Fibroblast of upper back skin (primary cell): ENCODE measurements at places on chromosomes 13 and 19.

- peak; percentile 93 for DNase-seq
Observed at GRCh38 chr13:93727211-93728141, 500.9 kb downstream of the GPC6 start.

DNA sequence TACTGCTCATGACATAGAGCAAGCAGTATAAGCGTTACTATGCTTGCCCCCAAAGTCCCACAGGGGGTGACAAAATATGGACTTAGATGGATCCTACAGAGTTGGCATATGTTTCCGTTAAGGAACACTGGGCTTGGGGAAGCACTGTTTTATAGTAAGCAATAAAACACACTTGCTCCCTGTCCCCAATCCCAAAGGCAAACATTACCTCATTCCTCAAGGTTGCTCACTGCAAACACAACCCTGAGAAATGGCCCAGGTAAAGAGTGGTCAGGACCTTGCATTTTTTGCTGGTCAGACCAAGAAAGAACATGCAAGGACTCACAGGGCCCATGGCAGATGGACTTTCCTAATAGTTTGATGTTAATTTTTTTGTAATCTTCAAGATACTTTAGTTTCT, 32.3 kb downstream of the UGGT2 start:
- DNase-seq = no peak

GRCh38 chr19:44744871-44745332, 3.6 kb upstream of the BCL3 start:
- no peak for DNase-seq

GRCh38 chr19:7337380-7338194, 11.2 kb upstream of the ARHGEF18 start:
- DNase-seq = no peak

DNA sequence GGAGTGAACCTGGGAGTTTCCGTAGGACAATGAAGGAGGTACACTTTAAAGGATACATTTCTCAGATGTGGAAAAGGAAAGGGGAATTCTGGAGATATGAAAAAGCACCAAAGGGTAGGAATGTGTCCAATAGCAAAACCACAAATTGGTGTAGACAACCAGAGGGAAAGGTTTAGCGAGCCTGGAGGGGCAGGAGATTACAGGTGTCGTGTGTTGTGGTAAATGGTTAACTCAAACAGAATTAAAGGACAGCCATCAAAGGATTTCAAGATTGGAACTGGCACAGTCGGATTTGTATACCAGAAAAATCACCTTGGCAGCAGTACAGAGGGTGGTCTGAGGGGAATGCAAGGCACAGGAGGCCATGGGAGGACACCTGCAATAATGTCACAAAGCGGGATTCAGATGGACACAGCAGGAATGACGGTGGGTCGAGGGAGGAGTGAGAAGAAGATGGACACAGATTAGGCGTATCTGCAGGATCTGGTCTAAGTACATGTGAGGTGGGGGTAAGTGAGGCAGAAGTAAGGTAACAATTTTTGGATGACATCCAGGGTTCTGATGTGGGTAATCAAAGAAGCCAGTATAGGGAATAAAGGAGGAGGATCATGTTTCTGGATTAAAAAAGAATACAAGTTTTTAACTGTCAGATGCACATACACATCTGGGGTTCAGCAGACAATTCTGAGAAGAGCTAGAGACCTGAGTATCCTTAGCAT, 361.6 kb downstream of the KLF12 start:
- DNase-seq = no peak

DNA sequence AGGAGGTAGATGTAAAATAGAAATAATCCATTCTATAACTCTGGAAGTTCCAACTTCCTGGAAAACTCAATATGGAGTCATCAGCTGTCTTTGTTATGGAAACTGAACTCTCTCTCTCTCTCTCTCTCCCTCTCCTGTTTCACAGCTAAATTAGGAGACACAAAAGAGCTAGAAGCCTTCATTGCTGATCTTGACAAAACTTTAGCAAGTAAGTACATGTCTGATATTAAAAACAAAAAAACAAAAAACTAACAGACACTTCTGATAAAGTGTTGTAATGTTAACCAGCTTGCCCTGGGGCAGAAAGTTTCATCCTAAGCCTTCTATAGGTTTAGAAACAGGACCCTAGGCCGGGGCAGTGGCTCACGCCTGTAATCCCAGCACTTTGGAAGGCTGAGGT, 11.3 kb downstream of the RGCC start:
- no peak for DNase-seq

- DNase-seq = no peak
Observed at GRCh38 chr19:57773488-57773887, 4.0 kb downstream of the ZNF586 start.

DNA sequence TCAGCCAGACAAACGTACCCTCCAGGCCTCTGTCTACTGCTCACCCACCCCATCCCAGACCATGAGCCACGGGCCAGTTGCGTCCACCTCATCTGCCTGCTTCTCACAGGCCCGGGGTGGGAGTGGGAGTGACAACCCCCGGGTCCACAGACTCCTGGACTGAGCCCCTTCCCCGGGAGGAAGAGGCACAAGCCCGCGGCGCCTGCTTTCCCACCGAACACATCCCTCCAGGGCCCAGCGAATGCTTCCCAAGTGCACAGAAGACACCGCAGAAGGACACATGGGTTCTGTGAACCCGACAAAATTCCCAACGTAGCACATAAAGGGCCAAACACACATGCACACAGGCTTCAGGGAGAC, 18.0 kb upstream of the PLPP2 start:
- DNase-seq = no peak

DNA sequence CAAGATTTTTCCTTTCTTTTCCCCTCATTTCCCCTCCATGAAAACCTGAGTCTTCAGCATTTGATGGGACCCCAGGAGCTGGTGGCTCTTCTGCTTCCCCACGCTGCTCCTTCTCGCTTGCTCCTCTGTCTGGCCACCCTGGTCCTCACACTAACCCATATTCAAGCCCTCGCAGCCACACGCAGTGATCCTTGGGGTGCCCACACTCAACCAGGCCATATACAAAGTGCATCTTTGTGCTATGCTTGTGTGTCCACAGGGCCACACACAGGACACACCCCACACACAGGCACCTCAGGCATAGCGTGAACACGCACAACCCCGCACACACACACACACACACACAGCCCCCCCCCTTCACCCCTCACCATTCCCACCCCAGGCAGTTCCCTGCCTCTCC, 132.1 kb downstream of the URI1 start:
- no peak for DNase-seq

DNA sequence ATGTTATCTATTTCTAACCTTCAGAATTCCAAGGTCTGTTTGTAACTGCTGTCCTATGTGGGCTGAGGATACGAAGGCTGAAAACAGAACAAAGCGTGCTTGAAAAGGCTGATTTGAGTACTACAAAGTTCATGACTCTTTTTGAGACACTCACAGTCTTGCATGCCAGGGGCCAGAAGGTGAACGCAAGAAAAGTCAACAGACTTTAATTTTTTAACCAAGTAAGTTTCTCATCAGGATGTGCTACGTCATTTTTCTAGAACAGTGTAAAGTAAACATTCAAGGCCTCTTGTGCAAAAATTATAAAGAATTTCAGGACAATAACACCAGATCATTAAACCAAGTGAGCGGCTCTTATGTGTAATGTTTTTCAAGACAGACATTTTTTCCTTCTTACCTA, 163.5 kb downstream of the COG6 start:
- no peak for DNase-seq

GRCh38 chr19:17351815-17352435, 14.6 kb downstream of the GTPBP3 start:
- no peak for DNase-seq

DNA sequence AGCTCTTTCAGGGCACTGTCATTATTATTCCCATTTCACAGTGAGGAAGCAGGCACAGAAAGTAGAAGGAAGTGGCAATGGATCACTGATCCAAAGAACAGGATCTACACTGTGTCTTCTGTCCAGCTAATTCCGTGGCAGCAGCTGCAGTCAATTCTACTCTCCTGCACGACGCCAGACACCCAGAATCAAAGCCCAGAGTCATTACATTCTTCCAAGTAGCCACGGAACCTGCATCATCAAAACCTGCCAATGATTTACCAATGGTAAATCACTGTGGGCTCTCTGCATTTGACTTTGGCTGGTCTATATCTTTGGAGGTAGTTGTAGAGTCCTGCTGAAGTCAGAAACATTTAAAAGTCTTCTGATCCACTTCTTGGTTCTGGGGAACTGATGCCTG, 767.7 kb downstream of the LIG4 start:
- DNase-seq = no peak

DNA sequence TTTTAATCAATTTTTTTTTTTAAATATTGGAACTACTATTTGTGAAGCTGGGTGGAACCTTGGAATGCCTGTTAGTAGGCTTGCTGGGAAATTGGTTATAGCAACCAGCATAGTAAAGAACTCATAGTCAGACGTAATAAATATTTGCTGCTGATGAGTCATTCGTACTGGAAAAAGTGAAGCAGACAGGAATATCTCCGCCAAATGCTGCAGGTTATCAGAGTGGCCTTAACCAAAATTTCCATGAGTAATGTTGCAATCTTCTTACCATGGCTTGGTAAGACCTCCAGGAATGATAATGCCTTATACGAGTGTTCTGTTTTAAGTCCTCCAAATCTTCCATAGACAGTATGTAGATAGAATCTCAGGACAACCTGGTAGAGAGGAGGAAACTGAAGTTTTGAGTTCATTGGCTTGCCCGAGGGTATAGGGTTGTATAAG, 34.2 kb downstream of the MBNL2 start:
- peak; percentile 97 for DNase-seq

DNA sequence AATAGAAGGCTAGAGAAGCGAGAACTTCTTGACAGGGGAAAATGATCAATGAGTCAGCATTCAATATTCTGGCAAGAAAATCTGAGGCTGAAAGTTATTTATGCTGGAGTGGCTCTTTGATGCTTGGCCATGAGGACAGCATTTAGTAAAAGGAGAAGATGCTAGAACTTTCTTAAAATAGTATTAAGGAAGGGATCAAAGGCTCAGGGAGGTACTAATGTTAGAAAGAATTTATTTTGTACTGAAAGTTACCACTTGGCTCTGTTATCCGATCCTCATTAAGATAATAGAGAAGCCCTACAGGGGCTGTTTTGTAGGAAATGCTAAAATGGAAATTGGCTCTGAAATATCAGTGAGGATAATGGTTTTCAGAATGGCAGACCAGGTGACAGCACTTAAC, 1774.6 kb upstream of the PCDH20 start:
- peak; percentile 23 for DNase-seq
